ENCODE measurements at places on chromosomes 16 and 17.
A peak's percentile ranks its signal among the peaks of the same experiment; 100 is the strongest.

GRCh38 chr17:75153780-75154194, 525 bp downstream of the JPT1 start:
- no peak for DNase-seq

- no peak for DNase-seq
Measured at GRCh38 chr16:80791411-80791810, 13.0 kb downstream of the CDYL2 start.

GRCh38 chr16:3728424-3729160, 11.3 kb upstream of the TRAP1 start:
- no peak for DNase-seq

DNA sequence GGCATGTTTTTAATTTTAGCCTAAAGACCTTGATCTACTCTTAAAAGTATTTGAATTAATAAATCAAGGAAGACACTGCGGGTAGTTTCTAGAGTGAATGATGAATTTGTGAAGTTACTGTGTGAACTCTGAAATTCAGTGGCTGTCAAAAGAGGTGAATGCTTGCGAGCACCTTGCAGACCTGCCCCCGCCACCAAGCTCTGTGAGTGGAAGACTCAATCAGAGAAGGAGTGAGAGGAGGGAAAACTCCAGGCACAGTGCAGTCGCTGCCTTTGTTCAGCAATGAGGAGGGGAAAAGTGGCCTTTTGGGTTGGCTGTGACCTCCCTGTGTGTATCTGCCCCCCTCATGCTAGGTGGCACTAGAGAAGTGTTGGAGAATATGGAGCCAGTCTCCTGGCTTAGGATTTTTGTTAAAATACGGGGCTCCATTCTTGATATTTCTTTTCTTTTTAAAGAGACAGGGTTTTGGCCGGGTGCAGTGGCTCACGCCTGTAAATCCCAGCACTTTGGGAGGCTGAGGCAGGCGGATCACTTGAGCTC, 53.0 kb downstream of the LDHD start:
- no peak for DNase-seq

GRCh38 chr16:19704321-19705145, 13.5 kb downstream of the KNOP1 start:
- DNase-seq: peak; percentile 49

DNA sequence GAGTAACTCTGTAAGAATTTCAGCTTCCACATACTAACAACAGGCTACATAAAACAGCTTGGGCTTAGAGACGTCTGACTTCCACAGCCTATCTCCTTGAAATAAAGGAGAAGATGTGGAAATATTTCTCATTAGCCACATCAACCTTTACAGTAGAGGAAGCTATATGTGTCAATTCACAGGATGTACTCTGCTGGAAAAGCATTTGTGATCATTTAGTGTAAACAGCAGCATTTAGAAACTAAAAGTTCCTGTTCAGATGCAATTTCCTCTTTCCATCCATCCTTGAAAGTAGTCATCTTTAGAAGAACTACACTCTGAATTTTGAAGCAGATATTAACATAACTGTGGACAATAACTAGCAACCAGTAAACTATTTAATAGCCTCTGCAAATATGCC, 46.2 kb downstream of the XPO6 start:
- DNase-seq: no peak

Measured in psoas muscle (tissue), 8 donors.